Activated naive CD8-positive, alpha-beta T cell treated with anti-CD3 and anti-CD28 coated beads for 36 hours (primary cell): ENCODE measurements at places on chromosomes 2 and 18. TPM values are rescaled to one million over a fixed set of nuclear protein-coding genes. Genes with fewer than 3 reads are reported as not detected.

DNA sequence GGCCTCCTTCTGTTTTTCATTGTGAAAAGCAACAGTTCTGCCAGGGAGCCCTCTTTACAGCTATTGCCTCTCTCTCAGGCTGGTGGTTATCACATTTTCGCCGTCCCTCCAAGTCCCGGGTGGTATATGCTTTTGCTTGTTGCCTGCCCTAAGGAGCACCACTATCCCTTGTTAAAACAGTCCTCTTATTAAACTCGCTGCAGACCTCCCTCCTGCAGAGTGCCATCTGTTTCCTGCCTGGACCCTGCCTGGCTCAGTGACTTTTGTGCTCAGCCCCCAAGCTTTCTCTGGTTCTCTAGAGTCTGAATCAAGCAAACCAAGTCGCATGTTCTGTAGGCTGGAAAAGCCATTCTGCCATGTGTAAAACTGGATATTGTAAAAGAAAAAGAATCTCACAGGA lies 72.1 kb upstream of the FHL2 start:
- no peak overlapping the region for H3K27ac ChIP-seq
- no peaks in the 10 kb centered on the region for H3K27me3 ChIP-seq
- no peak for DNase-seq

DNA sequence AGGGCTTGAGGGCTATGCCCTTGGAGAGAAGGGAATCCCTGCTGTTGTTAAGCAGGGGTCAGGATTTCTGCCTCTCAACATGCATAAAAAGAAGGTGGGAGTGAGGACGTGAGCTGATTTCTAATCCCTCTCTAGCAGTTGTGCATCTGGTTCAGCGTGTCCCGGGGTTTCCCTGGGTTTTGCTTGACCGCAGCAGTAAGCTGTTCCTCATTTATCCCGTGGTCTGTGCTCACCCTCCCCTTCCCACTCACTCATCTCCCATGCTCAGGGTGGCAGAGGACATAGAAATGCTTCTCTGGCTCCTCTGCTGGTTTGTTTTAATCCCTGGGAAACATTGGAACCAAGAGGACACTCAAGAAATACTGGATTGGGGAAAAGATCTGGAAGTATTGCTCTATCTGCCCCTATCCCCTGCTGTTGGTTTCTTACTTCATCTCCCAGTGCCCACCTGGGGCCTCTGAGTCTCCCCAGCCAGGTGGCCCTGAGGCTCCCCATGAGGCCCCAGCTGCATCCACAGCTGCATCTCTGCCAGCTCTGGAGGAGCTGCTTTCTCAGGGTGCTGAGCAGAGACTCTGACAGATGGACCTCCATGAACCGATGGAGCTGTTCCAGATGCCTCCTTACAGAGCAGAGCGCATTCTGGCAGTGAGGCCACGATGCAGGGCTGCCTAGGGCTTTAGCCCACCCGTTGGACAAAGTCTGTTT lies 36.1 kb downstream of the TET3 start:
- H3K4me3 ChIP-seq, result no peak overlapping the region
- no peak overlapping the region for H3K27ac ChIP-seq
- H3K27me3 ChIP-seq, result no peaks in the 10 kb centered on the region
- DNase-seq, result no peak
- peaks cover 53% of the 10 kb centered on the region for H3K4me1 ChIP-seq

DNA sequence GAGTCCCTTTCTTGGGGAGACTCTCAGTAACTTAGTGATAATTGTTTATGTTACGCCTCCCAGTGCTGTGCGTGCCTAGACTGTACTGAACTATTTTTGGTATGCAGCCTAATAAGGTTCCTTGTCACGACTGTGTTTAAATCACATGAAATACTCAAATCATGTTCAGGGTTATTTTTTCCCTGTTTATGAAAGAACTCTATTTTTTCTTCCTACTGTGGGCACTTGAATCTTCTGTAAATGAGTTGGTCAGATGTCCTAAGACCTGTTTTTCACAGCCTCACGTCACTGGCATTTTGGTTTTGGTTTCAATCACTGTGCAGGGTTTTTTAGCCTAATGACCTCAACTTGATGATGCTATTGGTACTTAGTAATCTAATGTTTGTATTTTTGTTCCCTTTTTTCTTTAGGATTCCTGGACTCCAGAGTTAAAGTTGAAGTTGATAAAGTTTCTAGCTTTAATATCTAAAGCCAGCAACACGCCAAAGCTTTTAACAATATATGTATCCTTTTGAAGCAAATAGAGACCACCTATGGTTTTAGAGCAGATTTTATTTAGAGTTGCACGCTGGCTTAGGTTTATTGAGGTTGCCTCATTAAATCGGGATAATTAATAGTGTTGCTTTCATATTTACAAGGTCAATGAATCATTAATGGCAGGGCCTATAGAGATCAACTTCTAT lies 24.0 kb downstream of the ARMC9 start:
- H3K27ac ChIP-seq, result no peak overlapping the region
- no peaks in the 10 kb centered on the region for H3K4me1 ChIP-seq
- DNase-seq, result no peak
- no peaks in the 10 kb centered on the region for H3K27me3 ChIP-seq

GRCh38 chr2:166727095-166727494 lies 161.2 kb upstream of the XIRP2 start:
- no peak overlapping the region for H3K4me3 ChIP-seq
- H3K4me1 ChIP-seq, result no peaks in the 10 kb centered on the region
- H3K36me3 ChIP-seq, result no peaks in the 10 kb centered on the region
- DNase-seq, result no peak
- no peaks in the 10 kb centered on the region for H3K27me3 ChIP-seq

- H3K36me3 ChIP-seq, result peaks cover under 1% of the 10 kb centered on the region
- no peak overlapping the region for H3K4me3 ChIP-seq
- H3K27ac ChIP-seq, result no peak overlapping the region
- no peaks in the 10 kb centered on the region for H3K27me3 ChIP-seq
- DNase-seq, result peak; percentile 37
These were observed 20.6 kb downstream of the RPL37A start for GRCh38 chr2:216519154-216519762.

DNA sequence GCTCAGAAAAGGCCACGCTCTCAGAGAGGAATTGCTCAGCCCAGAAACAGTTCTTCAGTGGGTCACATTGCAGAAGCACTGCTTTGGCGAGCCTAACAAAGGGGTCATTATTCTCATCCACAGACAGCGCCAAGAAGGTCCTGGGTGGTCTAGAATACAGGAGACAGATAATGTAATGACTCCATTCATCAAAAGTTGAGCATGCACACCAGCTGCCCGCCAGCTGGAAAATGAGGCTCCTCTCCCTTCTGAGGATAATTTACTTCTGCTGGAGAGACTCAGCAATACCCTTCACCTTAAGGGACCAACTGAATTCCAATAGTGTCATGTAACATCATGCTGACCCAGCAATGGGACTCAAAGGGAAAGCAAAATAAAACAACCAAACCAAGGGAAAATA lies 79.9 kb downstream of the TRIB2 start:
- DNase-seq, result no peak
- H3K36me3 ChIP-seq, result peaks cover 11% of the 10 kb centered on the region
- H3K27me3 ChIP-seq, result no peaks in the 10 kb centered on the region
- H3K4me3 ChIP-seq, result no peak overlapping the region
- peaks cover 14% of the 10 kb centered on the region for H3K4me1 ChIP-seq
- no peak overlapping the region for H3K27ac ChIP-seq

GRCh38 chr2:241344925-241345651 lies 11.0 kb upstream of the FARP2 start:
- H3K4me3 ChIP-seq, result no peak overlapping the region
- H3K27ac ChIP-seq, result no peak overlapping the region
- peaks cover 36% of the 10 kb centered on the region for H3K36me3 ChIP-seq
- no peak for DNase-seq
- H3K4me1 ChIP-seq, result peaks cover 12% of the 10 kb centered on the region

DNA sequence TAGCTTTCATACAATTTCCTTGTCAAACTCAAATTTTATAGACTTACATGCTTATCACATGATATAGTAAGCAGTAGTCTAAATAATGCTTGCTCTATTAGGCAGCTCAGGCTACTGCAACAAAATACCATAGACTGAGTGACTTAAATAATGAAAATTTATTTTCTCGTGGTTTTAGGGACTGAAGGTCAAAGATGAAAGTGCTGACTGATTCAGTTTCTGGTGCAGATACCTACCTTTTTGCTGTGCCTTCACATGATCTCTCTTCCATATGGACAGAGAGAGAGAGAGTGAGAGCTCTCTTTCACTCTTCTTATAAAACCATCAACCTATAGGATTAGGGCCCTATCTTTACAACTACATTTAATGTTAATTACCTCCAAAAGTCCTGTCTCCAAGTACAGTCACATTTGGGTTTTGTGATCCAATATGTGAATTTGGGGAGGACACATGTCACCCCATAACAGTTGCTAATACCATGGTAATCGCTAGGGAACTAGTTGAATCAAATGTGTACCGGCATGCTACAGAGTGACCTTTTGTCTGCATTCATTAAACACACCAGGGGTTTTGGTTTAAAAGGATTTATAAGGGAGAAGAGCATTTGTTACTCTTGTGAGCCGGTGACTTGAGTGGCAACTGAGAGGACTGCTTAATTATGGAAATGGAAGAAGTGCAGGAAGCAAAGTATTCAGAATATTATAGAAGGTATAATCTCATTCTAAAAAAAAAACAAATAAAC lies 723.4 kb upstream of the LRRTM4 start:
- H3K4me3 ChIP-seq, result no peak overlapping the region
- H3K27ac ChIP-seq, result no peak overlapping the region
- H3K4me1 ChIP-seq, result no peaks in the 10 kb centered on the region
- no peaks in the 10 kb centered on the region for H3K27me3 ChIP-seq
- H3K36me3 ChIP-seq, result no peaks in the 10 kb centered on the region
- no peak for DNase-seq

GRCh38 chr18:42545825-42546224 lies 569.7 kb downstream of the RIT2 start:
- H3K4me1 ChIP-seq, result no peaks in the 10 kb centered on the region
- DNase-seq, result no peak
- no peak overlapping the region for H3K4me3 ChIP-seq
- no peaks in the 10 kb centered on the region for H3K36me3 ChIP-seq
- no peak overlapping the region for H3K27ac ChIP-seq

DNA sequence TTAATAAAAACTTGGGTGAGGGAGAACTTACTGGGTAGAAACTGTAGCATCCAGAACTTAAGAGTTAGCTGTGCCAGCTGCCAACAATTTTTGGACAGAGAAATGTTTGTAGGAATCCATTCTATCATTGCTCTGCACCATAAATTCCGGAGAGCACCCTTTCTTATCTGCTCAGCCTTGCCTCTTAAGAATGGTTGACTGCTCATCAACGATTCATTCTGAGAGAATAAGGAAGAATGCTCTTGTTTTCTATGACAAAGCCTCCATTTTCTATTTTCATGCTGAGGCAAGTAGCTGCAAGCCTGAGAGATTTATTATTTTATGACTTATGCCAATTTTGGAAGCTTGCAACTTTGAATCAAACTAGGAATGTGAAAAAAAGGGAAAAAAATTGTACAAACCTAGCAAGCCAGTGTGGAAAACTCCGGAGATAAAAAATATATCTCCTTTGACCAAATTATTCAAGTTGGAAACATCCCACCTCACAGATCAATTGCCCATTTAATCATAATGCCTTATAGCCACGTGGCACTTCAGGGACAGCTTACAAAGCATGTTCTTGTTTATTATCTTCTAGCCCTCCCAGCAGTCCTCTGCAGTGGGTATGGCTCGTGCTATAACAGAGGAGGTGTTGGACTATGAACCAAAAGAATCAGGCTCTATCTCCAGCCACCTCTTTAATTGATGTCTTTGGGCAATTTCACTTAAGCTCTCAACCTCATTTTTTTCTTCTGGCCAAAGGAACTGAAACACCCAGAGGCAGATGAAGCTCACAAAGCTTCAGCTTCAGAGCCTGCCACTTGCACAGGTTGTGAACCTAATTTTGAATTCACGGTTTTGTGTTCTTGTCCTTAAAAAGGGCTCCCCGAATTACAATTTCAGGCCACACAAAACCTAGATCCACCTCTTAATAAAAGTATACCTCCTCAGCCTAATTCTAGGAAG lies 40.9 kb upstream of the ATL2 start:
- no peak overlapping the region for H3K4me3 ChIP-seq
- H3K27me3 ChIP-seq, result no peaks in the 10 kb centered on the region
- no peak overlapping the region for H3K27ac ChIP-seq
- no peak for DNase-seq

DNA sequence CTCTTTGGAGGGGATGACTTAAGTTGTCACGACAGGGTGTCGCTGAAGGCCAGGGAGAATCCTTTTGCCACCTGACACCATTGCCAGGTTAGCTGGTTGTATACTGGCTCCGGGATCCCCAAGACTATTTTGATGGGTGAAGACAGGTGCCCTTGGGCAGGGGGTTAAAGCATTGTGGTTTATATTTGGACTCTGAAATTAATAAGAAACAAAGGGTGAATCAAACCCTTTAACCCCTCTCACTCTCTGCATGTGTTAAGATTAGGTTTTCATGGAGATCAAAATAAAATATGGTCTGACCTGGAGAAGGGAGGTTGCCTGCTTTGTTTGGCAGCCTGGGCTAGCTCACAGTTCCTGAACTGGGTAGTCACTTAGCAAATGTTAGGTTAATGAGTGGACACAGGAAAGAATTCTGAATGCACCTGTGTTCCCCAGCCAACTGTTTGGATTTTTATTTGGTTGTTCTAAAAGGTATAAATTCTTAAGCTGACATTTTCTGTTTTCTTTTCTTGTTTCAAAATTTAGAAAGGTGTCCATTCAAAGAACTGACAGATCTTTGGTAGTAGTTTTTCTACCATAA lies 301.7 kb downstream of the KCNS3 start:
- H3K4me3 ChIP-seq, result no peak overlapping the region
- peaks cover 8% of the 10 kb centered on the region for H3K27me3 ChIP-seq
- no peak overlapping the region for H3K27ac ChIP-seq

DNA sequence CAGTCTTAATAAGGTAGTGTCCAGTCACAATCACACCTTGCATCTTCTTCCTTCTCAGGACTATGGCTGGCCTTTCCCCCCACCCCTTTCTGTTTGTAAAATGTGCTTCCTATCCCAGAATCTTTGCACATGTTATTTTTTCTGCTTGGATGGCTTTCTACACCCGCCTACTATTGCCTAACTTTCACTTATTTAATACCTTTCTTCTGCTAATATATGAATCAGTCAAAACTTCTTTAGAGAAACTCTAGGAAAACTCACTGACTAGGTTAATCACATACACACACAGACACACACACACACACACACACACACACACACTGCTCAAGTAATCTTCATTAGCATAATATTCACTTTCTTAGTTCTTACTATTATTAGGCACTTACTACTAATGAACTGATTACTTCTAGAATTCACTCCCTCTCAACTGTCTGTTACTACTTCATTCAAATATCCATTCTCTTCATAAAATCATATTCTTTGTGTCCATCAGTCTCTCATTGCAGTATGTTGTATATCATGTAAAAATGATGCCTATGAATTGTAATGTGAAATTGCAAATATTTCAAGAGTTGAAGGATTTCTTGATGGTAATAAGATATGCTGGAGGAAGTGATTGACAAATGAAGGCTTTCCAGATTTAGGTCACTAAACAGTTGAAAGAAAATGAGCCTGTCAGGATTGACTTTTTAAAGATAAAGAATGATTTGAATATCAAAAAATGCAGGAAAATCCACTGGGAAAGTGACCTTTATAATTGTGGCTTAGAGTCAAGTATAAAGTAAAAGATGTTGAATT lies 51.2 kb downstream of the CLIP4 start:
- no peaks in the 10 kb centered on the region for H3K4me1 ChIP-seq
- H3K4me3 ChIP-seq, result no peak overlapping the region
- peaks cover 10% of the 10 kb centered on the region for H3K36me3 ChIP-seq
- no peak for DNase-seq

The SLC5A7 gene
- not detected for total RNA-seq

The CXCR2 gene
- total RNA-seq, result 0.31 TPM

The VWA3B gene
- not detected for total RNA-seq

The SIX2 gene
- not detected for total RNA-seq

The L3MBTL4 gene
- 0.37 TPM for total RNA-seq

The ANKRD29 gene
- not detected for total RNA-seq

The ASXL3 gene
- total RNA-seq, result not detected
